ENCODE measurements at places on chromosomes 3 and 15.

- no peak for DNase-seq
Measured at GRCh38 chr3:187022403-187023029, 92.2 kb downstream of the ST6GAL1 start.

DNA sequence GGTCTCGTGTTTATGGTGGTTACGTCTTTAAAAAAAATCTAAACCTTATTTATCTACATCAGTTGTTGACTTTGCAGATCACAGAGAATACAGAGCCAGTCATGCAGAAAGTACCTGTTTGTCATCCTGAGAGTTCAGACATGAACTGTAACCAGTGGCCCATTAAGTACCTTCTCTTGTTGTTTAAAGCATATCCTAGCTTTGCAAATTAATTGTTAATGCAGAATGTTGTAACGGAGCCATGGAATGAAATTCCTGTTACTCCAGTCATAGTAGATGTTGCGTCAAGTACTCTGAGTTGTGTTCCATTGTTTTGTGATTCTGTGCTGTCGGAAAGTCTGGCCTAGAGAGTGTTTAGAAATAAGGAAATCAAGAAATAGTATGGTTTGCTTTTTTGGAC, 205.2 kb downstream of the RBMS3 start:
- DNase-seq: no peak

DNA sequence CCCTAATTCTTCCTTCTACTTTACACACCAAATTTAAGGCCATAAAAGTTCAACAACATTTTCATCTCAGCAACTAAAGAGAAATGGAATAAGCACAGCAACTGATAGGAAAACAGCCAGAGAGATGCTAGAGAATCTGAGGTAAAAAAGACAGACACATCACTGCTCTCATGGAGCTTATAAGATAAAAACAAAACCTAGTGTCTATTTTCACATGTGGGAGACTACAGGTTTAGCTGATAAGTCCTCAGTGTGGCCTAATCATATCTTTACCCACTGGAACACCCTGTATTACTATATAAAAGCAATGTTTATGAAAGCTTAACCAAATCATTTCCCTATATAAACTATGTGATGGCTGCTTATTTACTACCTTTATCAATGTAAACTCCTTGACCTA, 33.0 kb downstream of the KPNA4 start:
- DNase-seq: no peak

DNA sequence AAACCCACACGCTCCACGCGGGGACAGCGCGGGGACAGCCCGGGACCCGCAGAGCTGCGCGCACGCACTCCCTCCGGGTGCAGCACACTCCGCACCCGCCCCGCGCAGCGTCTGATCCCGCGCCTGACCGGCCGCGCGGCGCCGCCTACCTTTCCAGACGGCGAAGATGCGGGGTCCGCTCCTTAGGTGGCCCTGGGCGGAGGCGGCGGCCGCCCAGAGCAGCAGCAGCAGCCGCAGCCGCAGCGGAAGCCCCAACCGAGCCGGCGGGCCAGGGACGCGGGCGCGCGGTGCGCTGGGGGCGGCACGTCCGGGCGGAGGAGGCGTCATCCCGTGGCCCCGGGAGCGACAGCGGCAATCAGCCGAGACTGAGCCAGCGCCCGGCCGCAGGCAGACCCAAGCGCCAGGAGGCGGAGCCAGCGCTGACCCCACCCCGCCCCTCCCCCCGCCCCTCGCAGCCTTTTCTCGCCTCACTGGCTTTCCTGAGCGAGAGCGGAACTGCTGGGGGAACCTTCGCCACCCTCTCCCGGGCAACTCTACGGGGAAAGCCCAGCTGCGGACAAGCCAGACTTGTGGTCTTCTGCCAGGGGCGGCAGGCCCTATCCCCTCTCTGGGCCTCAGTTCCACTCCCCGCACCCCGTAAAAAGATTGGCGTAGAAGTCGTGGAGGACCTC, at the start of gene SEMA7A:
Gene SEMA7A, minus strand, starts transcription at position 367 of the 671 bp plus-strand sequence. Its CDS starts 40 bp downstream, at position 327.
- peak; percentile 64 for DNase-seq

- DNase-seq: no peak
Measured at GRCh38 chr3:8541486-8541885, 39.9 kb downstream of the LMCD1 start.

DNA sequence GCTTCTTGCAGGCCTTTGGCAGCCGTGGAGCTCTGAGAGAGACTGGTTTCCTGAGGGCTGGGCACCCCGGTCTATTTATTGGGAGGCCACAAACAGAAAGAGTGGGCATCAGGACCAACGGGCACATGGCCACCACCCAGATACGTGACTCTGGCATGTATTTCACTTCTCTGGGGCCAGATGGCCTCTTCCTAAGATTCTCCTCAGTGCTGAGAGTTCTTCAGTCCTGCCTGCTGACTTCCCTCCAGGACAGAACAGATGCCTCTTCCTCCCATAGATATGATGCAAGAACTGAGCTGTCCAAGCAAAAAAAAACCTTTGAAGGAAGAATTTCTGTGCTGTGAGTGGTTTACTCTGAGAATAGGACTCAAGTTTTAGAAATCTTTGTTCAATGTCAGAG, 107.7 kb downstream of the IGF2BP2 start:
- DNase-seq: no peak

GRCh38 chr3:22691407-22691806, 511.7 kb upstream of the UBE2E2 start:
- DNase-seq: no peak

- no peak for DNase-seq
Measured at GRCh38 chr3:12353796-12354525, 65.1 kb downstream of the PPARG start.

GRCh38 chr3:4993276-4994143, 14.3 kb downstream of the BHLHE40 start:
- no peak for DNase-seq
